ENCODE measurements at places on chromosomes 5 and 9.

DNA sequence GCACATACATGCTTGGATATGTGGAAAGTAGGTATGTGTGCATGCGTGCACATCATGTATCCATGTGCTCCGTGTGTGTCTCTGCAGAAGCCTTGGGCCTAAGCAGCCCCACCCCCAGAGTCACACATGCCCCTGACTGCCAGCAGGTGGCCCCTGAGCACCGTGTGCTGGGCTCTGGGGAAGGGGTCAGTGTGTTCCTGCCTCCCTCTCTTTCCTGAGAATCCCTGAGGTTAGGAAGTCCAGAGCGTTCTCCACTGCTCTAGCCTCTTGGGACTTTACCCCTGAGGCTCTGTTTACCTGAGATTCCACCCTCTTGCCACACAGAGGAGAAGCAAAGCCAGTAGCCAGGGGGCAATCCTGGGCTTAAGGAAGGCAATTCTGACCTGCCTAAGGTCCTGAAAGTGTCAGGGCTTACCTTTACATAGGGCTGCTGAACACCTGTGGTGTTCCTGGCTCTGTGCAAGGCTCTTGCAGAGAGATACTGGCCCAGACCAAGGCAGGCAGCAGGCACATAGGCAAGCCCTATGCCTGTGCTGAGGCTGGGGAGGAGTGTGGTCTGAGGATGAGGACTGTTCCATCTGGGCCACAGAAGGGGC, 207.3 kb downstream of the TMEM38B start:
- DNase-seq, result no peak

GRCh38 chr5:73119451-73120157, 771 bp upstream of the TMEM171 start:
- no peak for DNase-seq

GRCh38 chr9:100577776-100578448, at the start of gene CAVIN4:
TSS of gene CAVIN4 (plus strand) at chr9:100578079. CDS start at chr9:100578144, 65 bp downstream.
- no peak for DNase-seq

GRCh38 chr9:135887585-135888050, 19.7 kb downstream of the CAMSAP1 start:
- no peak for DNase-seq

- peak; percentile 20 for DNase-seq
Measured at GRCh38 chr5:53479590-53480415, 626 bp upstream of the FST start.

Data from stimulated activated CD4-positive, alpha-beta T cell treated with anti-CD3 and anti-CD28 coated beads, Interleukin-15, amount 100 ng/mL, for 1 hour (primary cell).